ENCODE measurements at places on chromosomes 6 and 20. TPM values are rescaled to one million over a fixed set of nuclear protein-coding genes. Genes with fewer than 3 reads are reported as not detected.

DNA sequence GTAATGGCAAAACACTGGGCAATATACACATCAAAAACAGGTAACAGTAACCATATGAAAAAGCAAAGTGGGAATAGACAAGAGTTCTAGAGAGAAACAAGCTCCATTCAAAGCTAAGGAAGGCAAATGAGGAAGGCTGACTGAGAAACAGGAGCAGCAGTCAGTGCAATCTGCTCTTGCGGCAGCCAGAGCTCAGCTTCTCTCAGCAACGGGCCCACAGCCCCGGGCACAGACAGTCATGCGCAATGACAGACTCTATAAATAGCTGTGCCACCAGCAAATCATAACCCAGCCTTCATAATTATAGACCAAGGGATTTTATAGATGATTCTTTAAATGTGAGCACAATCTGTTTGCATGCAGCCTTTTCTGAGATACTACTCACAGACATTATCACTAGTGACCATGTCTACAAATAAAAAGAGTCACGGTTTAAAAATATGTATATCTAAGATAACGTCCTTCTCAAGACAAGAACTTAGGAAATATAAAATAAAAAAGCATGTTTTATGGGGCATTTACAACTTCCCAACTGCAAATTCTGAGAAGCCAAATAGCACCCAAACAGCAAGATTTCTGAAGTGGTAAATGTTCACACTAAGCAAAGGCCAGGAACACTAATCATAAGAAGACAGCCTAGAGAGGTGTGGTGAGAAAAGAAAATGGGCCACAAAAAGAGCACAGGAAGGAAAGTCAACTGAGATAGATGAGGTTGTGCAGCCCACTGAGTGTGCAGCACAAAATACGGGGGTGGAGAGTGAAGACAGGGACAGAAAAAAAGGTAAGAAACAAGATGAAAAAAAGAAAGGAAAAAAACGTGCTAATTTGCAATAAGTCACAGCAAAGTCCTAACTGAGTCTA lies 39.9 kb upstream of the BEND6 start:
- no peak for DNase-seq
- H3K27me3 ChIP-seq: peaks cover 26% of the 10 kb centered on the region
- H3K27ac ChIP-seq: no peak overlapping the region
- no peaks in the 10 kb centered on the region for H3K4me1 ChIP-seq

GRCh38 chr20:44644230-44644617 lies 7.3 kb downstream of the ADA start:
- H3K4me1 ChIP-seq: peaks cover 89% of the 10 kb centered on the region
- H3K36me3 ChIP-seq: peaks cover 37% of the 10 kb centered on the region
- peak; percentile 19 for DNase-seq
- peak overlapping the region; percentile 31 for H3K4me3 ChIP-seq

DNA sequence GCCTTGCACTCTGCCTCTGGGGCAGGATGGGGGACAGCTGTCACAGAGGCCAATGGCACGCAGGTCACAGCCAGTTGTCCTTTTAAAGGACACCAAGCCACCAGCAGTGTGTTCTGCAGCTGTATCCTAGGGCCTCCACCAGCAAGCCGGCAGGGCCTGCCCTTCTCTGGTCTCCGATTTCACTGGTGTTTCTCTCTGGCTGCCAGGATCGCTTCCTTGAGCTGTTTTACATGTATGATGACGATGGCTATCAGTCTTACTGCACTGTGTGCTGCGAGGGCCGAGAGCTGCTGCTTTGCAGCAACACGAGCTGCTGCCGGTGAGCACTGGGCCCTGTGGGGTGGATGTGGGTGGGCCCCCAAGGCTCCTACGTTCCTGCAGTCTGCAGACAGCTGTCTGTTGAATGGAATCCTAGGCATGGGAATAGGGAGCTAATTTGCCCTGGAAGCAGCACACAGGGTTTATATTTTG lies 22.7 kb upstream of the MAPRE1 start:
- H3K4me1 ChIP-seq: peaks cover 19% of the 10 kb centered on the region
- no peak overlapping the region for H3K4me3 ChIP-seq
- no peaks in the 10 kb centered on the region for H3K27me3 ChIP-seq
- H3K27ac ChIP-seq: no peak overlapping the region
- no peak for DNase-seq

DNA sequence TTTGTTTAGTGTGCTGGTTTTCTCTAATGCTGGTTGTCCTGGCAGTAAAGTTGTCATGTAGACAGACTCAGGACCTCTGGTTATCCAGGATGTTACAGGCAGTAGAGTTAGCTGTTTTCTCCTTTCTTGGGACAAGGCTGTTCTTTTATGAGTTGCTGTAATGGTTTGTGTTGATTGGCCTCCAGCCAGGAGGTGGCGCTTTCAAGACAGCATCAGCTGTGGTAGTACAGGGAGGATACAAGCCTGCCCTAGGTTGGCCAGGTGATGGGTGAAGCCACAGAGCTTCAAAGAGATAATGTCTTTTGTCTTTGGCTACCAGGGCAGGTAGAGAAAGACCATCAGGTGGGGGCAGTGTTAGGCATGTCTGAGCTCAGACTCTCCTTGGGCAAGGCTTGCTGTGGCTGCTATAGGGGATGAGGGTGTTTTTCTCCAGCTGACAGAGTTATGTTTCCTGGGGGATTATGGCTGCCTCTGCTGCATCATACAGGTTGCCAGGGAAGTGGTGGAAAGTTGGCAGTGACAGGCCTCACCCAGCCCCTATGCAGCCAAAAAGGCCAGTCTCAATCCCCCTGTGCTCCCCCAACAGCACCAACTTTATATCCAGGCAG lies 127.2 kb upstream of the TAB2 start:
- DNase-seq: peak; percentile 42
- peaks cover 75% of the 10 kb centered on the region for H3K36me3 ChIP-seq
- no peak overlapping the region for H3K4me3 ChIP-seq
- H3K27me3 ChIP-seq: no peaks in the 10 kb centered on the region

GRCh38 chr20:19677336-19677735 lies 80.7 kb upstream of the RIN2 start:
- no peak overlapping the region for H3K27ac ChIP-seq
- no peak for DNase-seq

GRCh38 chr6:106125925-106126435 lies 39.8 kb downstream of the PRDM1 start:
- peak overlapping the region; percentile 79 for H3K27ac ChIP-seq
- peaks cover 3% of the 10 kb centered on the region for H3K36me3 ChIP-seq
- DNase-seq: peak; percentile 81
- peak overlapping the region; percentile 63 for H3K4me3 ChIP-seq

- no peaks in the 10 kb centered on the region for H3K36me3 ChIP-seq
- no peaks in the 10 kb centered on the region for H3K4me1 ChIP-seq
- H3K27me3 ChIP-seq: no peaks in the 10 kb centered on the region
- H3K27ac ChIP-seq: no peak overlapping the region
These were observed 88.6 kb downstream of the RNF217 start for GRCh38 chr6:125050663-125051318.

GRCh38 chr6:192313-192664 lies 100.0 kb upstream of the DUSP22 start:
- peaks cover 73% of the 10 kb centered on the region for H3K4me1 ChIP-seq
- H3K27me3 ChIP-seq: no peaks in the 10 kb centered on the region
- no peak overlapping the region for H3K27ac ChIP-seq
- peaks cover 9% of the 10 kb centered on the region for H3K36me3 ChIP-seq
- DNase-seq: no peak

DNA sequence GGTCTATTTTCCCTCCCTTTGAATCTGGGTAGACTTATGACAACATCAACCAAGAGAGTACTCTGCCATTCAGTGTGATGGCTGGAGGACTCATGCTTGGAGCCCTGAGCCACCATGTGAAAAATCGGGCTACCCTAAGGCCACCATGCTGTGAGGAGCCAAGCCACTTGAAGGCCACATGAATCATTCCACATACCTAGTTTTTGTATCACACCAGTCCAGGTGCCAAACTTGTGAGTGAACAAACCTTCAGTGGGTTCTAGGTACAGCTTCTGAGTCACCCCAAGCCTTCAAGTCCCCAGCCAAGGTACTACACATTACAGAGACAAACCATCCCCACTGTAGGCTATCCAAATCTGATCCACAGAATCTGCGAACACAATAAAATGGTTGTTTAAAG lies 37.4 kb upstream of the E2F3 start:
- no peak overlapping the region for H3K4me3 ChIP-seq
- H3K27ac ChIP-seq: no peak overlapping the region
- peaks cover 44% of the 10 kb centered on the region for H3K4me1 ChIP-seq
- no peaks in the 10 kb centered on the region for H3K27me3 ChIP-seq

DNA sequence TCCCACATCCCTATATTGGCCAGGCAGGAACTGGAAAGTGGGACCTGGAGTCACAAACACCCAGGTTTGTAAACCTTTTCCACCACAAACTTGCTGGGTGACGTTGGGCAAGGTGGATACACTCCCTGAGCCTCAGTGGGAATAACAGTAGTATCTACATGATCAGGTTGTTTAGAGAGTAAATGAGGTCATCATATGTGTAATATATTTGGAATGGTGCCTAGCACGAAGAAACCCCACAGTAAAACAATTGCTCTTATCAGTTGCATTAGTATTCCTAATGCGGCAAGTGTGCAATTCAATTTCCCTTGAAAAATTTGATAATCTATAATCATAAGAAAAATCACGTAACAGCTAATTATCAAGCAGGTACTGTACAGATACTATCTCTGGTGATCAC lies 51.9 kb downstream of the HIVEP2 start:
- peaks cover 17% of the 10 kb centered on the region for H3K36me3 ChIP-seq
- H3K4me1 ChIP-seq: peaks cover 20% of the 10 kb centered on the region
- H3K4me3 ChIP-seq: no peak overlapping the region
- no peaks in the 10 kb centered on the region for H3K27me3 ChIP-seq
- H3K27ac ChIP-seq: no peak overlapping the region

DNA sequence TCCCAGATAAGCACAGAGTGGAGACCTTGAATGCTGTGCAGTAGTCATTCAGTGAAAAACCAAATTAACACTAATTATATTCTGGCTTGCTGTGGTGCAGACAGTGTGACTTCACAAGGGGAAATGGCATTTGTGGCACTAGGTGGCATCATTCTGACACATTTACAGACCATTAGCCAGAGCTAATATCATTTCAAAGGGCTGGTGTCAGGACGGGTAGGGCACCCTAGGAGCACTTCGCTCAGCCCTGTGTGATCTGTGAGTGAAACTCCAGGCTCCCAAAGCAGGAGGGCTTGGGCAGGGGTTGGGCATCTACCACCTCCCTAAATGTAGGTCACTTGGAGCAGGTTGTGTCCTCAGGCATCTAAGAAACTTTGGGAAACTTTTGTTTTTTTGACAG lies 555.8 kb downstream of the PKHD1 start:
- no peak overlapping the region for H3K27ac ChIP-seq
- no peak for DNase-seq
- H3K4me3 ChIP-seq: no peak overlapping the region
- no peaks in the 10 kb centered on the region for H3K36me3 ChIP-seq
- H3K27me3 ChIP-seq: no peaks in the 10 kb centered on the region
- H3K4me1 ChIP-seq: no peaks in the 10 kb centered on the region

DNA sequence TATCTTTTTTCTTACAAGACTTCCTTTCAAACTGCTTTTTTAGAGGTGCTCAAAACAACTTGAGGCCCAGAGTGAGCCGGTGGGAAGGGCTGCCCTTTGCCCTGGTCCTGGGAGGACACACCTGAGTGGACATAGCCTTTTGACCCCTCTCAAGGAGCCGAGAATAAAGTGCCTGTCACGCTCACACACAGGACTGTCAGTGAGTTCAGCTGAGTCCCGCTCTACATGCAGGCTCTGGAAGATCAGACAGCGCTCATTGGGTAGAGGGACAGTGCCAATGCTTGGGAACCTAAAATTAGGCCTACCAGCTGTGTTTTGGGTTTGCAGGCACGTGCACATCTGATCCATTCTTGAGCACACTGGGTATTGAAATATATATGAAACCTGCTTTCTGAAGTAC lies 387.8 kb downstream of the CD83 start:
- H3K36me3 ChIP-seq: no peaks in the 10 kb centered on the region
- H3K4me1 ChIP-seq: no peaks in the 10 kb centered on the region
- no peak overlapping the region for H3K4me3 ChIP-seq
- no peaks in the 10 kb centered on the region for H3K27me3 ChIP-seq
- no peak for DNase-seq
- no peak overlapping the region for H3K27ac ChIP-seq

The SLC24A3 gene
- total RNA-seq: not detected

The ZNF831 gene
- total RNA-seq: 12.1 TPM

The SRXN1 gene
- total RNA-seq: 17.1 TPM

The SLC26A8 gene
- total RNA-seq: not detected

The PXMP4 gene
- 13.9 TPM for total RNA-seq

The TFAP2C gene
- not detected for total RNA-seq

The LY6G6C gene
- total RNA-seq: not detected

The HECA gene
- total RNA-seq: 81.7 TPM
